ENCODE measurements at places on chromosomes 7 and 10. TPM values are rescaled to one million over a fixed set of nuclear protein-coding genes. Genes with fewer than 3 reads are reported as not detected.
A peak's percentile ranks its signal among the peaks of the same experiment; 100 is the strongest.

- DNase-seq = peak; percentile 81
Measured at GRCh38 chr7:20193242-20193777, 23.9 kb downstream of the MACC1 start.

CLDN4 gene
- total RNA-seq = 0.26 TPM

DNA sequence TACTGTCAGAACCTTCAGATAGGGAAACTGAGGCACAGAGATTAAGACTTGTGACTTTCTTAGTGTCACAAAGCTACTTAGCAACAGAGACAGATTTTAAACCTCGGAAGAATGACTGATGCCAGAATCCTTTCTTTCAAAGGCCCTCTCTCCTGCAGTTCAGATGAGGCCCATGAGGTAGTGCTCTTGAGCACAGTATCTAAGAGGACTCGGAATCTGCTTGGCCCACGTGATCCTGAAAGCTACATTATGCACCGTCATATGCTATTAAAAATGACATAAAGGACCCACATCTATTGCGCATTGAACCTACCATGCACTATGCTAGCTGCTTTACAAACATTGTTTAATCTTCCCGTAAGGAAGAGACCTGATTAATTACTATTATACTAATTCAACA is 355.9 kb downstream of the SFMBT2 start:
- no peak for DNase-seq

DNA sequence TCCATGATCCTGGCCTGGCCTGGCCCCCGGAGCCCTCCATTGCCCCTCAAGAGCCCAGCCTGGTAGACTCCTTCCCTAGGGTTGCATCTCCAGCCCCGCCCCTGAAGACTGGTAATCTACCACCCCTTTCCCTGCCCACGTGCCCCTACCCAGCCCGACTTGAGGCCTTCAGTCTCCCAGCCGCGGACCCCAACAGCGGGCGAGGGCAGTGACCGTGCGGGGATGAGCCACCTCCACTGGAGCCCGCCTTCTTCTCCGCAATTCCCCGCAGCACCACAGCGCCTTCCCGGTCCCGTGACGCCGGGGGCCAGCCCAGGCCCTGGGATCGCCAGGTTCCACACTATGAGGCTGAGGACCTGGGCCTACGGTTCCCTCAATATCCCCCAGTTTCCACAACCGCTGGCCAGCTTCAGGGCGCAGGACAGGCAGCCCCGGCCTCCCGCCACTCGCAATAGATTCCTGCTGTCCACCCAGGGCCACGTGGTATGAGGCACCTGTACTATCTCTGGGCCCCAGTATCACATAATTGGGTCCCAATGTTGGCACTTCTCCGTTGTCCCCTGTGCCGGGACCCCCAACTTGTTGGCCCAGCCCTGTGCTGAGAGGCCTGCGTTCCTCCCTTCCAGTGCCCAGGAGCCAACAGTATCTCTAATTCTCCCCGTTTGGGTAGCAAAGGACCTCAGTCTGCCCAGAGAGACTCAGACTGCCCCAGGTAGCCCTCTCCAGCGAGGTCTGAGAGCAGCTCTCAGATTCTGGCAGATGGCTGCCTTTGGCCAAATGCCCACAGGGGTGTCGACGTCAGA is 1.1 kb upstream of the GPRIN2 start:
- DNase-seq = no peak

DNA sequence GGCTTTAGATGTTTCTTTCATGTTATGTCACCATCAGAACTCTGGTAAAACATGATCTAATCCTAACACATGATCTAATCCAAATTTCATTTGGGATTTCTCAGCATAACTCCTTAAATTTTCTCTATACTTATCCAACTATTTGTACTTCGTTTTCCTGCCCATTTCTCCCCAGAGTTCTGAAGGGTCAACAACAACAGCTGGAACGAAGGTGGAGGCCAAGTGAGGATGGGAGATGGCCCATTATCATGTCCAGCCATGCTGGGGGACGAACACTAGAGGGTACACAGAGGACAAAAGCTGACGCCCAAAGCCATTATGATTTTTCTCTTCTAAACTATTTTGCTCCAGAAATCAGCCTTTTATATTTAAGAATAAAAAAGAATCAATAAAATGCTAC is 185.4 kb downstream of the DOCK4 start:
- DNase-seq = no peak

DNA sequence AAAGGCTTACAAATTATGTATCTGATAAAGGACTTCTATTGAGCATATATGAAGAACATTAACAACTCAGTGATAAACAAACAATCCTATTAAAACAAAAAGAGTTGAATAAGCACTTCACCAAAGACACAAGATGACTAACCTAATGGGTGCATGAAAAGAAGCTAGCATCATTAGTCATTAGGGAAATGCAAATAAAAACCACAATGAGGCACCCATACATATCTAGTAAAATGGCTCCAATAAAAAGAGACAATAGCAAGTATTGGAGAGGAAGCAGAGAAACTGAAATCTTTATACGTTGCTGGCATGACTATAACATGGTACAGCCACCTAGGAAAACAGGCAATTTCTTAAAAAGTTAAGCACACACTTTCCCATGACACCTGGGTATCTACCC is 77.6 kb upstream of the ZMIZ1 start:
- no peak for DNase-seq

GRCh38 chr10:63611078-63611477 is 89.9 kb downstream of the REEP3 start:
- peak; percentile 46 for DNase-seq

GRCh38 chr7:94396596-94396995 is 1.9 kb downstream of the COL1A2 start:
- DNase-seq = peak; percentile 72

XPNPEP1 gene
- 93.5 TPM for total RNA-seq

CYP3A4 gene
- not detected for total RNA-seq

DNA sequence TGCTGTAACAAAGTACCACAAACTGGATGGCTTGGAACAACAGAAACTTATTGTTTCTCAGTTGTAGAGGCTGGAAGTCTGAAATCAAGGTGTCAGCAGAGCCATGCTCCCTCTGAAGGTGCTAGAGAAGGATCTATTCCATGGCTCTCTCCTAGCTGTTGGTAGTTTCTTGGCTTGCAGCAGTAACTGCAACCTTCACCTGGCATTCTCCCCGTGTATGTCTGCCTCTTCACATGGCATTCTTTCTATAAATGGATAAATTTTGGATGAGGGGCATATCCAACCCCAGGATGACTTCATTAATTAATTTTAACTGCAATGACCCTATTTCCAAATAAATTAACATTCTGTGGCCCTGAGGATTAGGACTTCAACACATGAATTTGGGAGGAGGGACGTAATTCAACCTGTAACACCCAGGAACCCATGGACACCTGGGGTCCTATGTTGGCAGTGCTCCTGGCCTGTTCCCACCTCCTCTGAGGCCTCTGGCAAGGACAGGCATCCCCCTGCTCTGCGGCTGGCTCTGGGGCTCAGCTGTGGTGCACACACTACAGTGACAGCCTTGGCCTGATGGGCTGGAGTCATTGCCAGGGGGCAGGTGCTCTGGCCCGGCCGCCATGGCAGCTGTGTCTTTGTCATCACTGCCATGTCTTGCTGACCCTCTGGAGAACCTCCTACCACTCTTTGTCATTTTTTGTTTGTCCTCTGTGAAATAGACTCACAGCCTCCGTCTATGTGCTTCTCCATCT is 30.8 kb downstream of the LSMEM1 start:
- DNase-seq = no peak

Measured in fibroblast of lung (primary cell).